ENCODE measurements at places on chromosomes 3 and 15. TPM values are rescaled to one million over a fixed set of nuclear protein-coding genes. Genes with fewer than 3 reads are reported as not detected.

The GNAT1 gene
- not detected for total RNA-seq

DNA sequence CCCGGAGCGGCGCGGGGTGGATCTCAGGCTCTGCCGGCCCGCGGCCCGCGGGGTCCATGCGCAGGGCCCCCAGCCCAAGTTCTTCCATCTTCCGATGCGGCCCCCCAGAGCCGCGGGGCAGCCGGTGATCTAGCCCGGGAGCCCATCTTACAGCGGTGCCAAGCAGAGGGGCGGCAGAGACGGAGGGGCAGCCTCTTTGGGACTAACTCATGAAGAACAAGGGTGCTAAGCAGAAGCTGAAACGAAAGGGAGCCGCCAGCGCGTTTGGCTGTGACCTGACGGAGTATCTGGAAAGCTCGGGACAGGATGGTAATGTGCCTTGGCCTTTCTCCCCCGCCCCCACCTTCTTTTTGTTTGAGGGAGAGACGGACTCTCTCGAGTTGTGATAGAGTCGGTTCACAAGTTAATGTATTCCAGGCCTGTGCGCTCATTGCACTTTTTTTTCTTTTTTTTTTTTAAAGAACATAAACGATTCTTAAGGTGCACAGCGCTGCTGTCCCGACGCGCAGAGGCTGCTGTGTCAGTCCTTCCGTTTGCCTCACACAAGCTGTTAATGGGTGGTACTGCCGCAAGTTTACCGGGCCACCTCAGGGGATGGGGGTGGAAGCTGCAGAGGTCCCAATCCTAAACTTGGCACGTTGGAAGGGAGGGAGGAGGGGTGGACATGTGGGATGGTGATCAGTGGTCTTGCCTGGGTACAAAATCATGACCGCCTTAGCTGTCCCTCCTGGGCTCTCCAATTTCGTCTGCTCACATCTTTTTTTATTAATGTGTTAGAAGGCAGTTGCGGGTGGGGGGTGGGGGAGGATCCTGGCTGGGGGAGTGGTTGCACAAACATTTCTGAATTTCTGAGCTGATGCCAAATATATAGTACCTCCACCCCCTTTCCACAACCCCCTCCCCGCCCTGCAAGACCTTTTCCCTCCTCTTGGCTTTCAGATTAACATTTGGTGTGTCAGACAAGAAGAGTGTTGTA, 801 bp downstream of the ARHGAP31 start:
- peak overlapping the region; percentile 81 for H3K4me3 ChIP-seq
- no peaks in the 10 kb centered on the region for H3K36me3 ChIP-seq
- peak overlapping the region; percentile 97 for H3K27ac ChIP-seq
- no peaks in the 10 kb centered on the region for H3K27me3 ChIP-seq

The ANKRD63 gene
- total RNA-seq, result not detected

The SHF gene
- total RNA-seq, result 5.3 TPM

The LRRIQ4 gene
- total RNA-seq, result not detected

The MUSTN1 gene
- 7.6 TPM for total RNA-seq

GRCh38 chr3:35969406-35969805, 330.1 kb downstream of the ARPP21 start:
- H3K4me1 ChIP-seq, result no peaks in the 10 kb centered on the region
- no peaks in the 10 kb centered on the region for H3K36me3 ChIP-seq
- no peak for DNase-seq
- H3K4me3 ChIP-seq, result no peak overlapping the region
- H3K27ac ChIP-seq, result no peak overlapping the region

DNA sequence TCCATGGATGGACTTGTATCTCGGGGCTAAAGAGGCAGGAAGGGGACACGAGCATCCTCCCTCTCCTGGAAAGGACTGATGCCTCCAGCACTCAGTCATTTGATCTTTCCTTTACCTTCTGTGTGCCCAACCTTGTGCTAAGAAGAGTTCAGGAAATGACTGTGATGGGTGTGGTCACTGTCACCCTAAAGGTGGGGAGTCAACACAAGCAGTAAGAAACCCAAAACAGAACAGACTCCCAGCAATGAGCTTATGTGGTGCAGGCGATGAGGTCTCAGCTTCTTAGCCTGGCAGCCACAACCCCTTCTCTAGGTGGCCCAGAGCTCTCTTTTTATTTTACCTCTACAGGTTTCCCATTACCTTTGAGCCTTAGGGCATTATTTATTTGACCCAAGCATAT, 3.8 kb downstream of the MPI start:
- H3K36me3 ChIP-seq, result peaks cover 4% of the 10 kb centered on the region
- H3K27ac ChIP-seq, result peak overlapping the region; percentile 69
- H3K27me3 ChIP-seq, result no peaks in the 10 kb centered on the region
- peak; percentile 32 for DNase-seq

DNA sequence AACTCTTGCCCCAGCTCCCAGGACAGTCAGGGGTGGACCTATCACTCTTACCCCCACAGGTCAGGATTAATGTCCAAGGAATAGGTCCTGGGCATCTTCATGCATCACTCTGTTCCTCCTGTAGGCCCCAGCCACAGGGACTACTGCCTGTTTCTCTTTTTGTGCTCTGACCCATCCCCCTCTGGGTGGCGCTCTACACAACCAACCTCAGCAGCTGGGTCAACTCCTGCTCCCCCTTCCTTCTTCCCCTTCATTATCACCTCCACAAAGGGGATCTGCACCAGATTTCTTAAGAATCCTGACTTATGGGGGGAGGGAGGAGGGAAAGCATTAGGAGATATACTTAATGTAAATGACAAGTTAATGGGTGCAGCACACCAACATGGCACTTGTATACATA, 12.2 kb upstream of the TRANK1 start:
- H3K4me1 ChIP-seq, result peaks cover 3% of the 10 kb centered on the region
- no peak overlapping the region for H3K4me3 ChIP-seq
- no peak overlapping the region for H3K27ac ChIP-seq
- H3K36me3 ChIP-seq, result no peaks in the 10 kb centered on the region
- DNase-seq, result no peak

DNA sequence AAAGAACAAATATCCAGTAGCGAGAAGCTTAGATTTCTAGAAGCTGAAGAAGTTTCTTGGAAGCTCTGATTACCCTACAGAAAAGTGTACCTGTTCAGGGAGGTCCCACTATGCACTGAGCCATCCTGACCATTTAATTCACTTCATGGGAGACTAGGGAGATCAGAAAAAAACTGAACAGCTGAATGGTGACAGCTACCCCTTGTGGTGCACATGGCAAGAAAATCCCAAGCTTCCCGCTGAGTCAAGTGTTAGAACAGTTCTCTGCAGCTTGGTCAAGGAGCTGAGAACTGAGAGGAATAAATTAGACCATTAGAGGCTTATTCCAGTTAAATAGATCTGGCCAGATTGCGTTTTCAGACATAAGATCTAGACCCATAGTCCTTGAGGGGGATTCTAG, 197.2 kb upstream of the VEPH1 start:
- no peaks in the 10 kb centered on the region for H3K4me1 ChIP-seq
- no peak overlapping the region for H3K4me3 ChIP-seq
- no peak overlapping the region for H3K27ac ChIP-seq
- no peak for DNase-seq
- H3K27me3 ChIP-seq, result no peaks in the 10 kb centered on the region
- no peaks in the 10 kb centered on the region for H3K36me3 ChIP-seq

GRCh38 chr3:195160257-195160898, 110.6 kb downstream of the XXYLT1 start:
- H3K27ac ChIP-seq, result no peak overlapping the region
- H3K4me1 ChIP-seq, result peaks cover 23% of the 10 kb centered on the region
- H3K36me3 ChIP-seq, result peaks cover 2% of the 10 kb centered on the region
- no peak overlapping the region for H3K4me3 ChIP-seq
- no peak for DNase-seq

The NBEAL2 gene
- 206 TPM for total RNA-seq

- H3K27me3 ChIP-seq, result no peaks in the 10 kb centered on the region
- no peak overlapping the region for H3K27ac ChIP-seq
- no peaks in the 10 kb centered on the region for H3K4me1 ChIP-seq
- DNase-seq, result no peak
- H3K36me3 ChIP-seq, result no peaks in the 10 kb centered on the region
- no peak overlapping the region for H3K4me3 ChIP-seq
Observed at GRCh38 chr15:58437531-58438105, 5.8 kb downstream of the LIPC start.

The CD80 gene
- total RNA-seq, result 1.5 TPM

The ISL2 gene
- not detected for total RNA-seq

The C3orf22 gene
- not detected for total RNA-seq

DNA sequence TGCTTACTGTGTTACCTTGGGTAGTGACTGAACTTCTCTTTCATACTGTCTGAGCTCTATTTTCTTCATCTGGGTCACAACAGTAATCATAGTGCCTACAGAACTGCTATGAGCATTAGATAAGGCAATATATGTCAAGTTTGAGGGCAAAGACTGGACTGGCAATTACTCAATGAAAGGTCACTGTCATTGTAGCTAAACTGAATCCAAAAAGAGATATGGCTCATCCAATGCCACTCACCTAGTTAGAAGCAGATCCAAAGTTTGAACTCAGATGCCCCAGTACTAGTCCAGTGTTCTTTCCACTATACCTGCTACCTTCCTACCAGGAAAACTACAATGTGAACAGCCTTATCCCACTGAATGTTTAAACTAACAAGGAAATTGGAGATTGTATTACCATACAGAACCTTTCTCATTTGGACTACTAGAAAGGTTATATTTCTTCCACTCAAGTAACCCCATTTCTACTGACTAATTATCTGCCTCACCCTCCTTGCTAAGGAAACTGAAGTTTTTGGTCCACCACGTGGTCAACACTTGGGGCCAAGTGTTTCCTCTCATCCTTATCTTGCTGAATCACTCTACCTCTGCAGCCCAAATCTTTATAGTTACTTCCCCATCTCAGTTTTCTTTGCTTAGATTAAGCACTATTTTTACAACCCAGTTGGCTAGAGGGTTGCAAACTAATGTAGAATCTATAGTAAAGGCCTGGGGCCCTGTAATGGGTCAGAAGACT, 202.3 kb upstream of the LPP start:
- no peak overlapping the region for H3K27ac ChIP-seq
- no peaks in the 10 kb centered on the region for H3K36me3 ChIP-seq
- no peak for DNase-seq
- H3K4me1 ChIP-seq, result no peaks in the 10 kb centered on the region
- H3K4me3 ChIP-seq, result no peak overlapping the region

The DUOX1 gene
- 0.21 TPM for total RNA-seq

- H3K4me3 ChIP-seq, result no peak overlapping the region
- DNase-seq, result no peak
- no peaks in the 10 kb centered on the region for H3K36me3 ChIP-seq
- no peak overlapping the region for H3K27ac ChIP-seq
Observed at GRCh38 chr3:154971341-154971740, 108.8 kb upstream of the MME start.

GRCh38 chr15:76340198-76340802, 3.7 kb downstream of the ISL2 start:
- H3K4me3 ChIP-seq, result peak overlapping the region; percentile 80
- H3K36me3 ChIP-seq, result no peaks in the 10 kb centered on the region
- H3K27ac ChIP-seq, result no peak overlapping the region
- peaks cover 31% of the 10 kb centered on the region for H3K27me3 ChIP-seq
- H3K4me1 ChIP-seq, result peaks cover 82% of the 10 kb centered on the region

The OSTN gene
- not detected for total RNA-seq

The GRM2 gene
- 6.9 TPM for total RNA-seq

DNA sequence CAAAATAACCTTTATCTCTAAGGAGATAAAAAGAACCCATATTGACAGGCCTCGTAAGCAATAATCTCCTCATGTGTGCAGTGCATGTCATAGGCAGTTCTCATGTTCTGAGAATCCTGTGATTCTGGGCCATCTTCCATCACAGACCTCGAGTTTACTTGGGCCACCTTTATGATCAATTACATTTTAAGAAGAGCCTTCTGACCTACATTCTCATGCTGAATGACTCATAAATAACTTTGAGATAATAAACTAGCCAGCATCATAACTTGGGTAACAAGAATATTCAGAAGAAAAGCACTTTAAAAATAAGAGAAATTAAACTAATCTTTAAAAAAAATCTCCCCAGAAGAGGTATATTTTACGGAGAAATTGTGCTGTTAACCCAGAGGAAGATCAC, 310.7 kb upstream of the ZNF717 start:
- no peaks in the 10 kb centered on the region for H3K4me1 ChIP-seq
- no peak for DNase-seq
- no peak overlapping the region for H3K27ac ChIP-seq
- no peak overlapping the region for H3K4me3 ChIP-seq

DNA sequence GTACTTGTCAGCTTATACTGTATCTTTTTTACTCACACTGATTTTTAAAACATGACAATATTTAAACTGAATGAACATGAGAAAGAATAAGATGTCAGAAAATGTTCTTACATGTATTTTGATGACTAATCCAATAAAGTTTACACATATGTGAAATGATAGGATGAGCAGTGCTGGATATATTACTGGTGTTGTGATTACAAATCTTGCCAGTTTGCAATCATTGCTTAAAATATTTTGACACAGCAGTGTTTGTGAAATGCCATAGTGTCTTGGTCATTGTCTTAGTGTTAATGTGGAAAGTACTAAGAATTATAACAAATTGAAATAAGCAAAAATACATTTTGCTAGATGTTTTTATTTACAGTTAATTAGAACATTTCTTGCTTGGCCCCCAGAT, 118.7 kb upstream of the MLF1 start:
- H3K27me3 ChIP-seq, result no peaks in the 10 kb centered on the region
- no peak for DNase-seq
- no peak overlapping the region for H3K4me3 ChIP-seq
- no peaks in the 10 kb centered on the region for H3K4me1 ChIP-seq

The TGM4 gene
- not detected for total RNA-seq

The ZNF710 gene
- total RNA-seq, result 17.7 TPM

The RPUSD2 gene
- 18.9 TPM for total RNA-seq

GRCh38 chr3:140715035-140715434, 37.2 kb downstream of the TRIM42 start:
- no peaks in the 10 kb centered on the region for H3K4me1 ChIP-seq
- no peak overlapping the region for H3K27ac ChIP-seq
- no peak overlapping the region for H3K4me3 ChIP-seq
- no peaks in the 10 kb centered on the region for H3K27me3 ChIP-seq

The NANOGP8 gene
- not detected for total RNA-seq

DNA sequence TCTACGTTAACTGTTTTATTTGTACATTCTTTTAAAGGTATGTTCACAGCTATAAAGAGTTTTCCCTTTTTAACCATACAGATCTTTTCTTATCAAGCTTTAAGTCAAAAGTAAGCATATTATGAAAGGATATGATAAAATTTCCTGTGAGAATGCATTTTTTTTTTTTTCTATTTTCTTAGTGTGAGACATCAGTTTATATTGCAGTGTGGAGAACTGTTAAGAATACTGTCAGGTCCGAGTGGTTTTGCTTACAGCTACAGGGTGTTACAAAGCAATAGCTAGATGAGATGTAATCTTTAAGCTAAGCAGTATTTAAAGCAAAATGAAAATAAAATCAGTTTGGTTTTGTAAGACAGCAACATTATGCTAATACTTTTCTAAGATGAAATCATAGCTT, 133.2 kb downstream of the SLC25A26 start:
- no peaks in the 10 kb centered on the region for H3K36me3 ChIP-seq
- no peaks in the 10 kb centered on the region for H3K4me1 ChIP-seq
- H3K27ac ChIP-seq, result peak overlapping the region; percentile 35
- DNase-seq, result no peak
- no peaks in the 10 kb centered on the region for H3K27me3 ChIP-seq
